ENCODE measurements at places on chromosomes 11 and 22.
A peak's percentile ranks its signal among the peaks of the same experiment; 100 is the strongest.

DNA sequence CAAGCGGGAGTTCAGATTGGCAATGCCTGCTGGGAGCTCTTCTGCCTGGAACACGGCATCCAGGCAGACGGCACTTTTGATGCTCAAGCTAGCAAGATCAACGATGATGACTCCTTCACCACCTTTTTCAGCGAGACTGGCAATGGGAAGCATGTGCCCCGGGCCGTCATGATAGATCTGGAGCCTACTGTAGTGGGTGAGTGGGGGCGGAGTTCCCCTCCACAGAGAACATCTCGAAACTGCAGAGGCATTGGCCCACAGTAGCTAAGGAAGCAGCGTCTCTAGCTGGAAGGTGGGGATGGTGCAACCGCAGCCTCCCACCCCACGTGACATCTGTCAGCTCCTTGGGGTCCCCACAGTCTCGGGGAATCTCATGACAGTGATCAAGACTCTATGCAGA lies 10.9 kb downstream of the TUBA8 start:
- no peak for DNase-seq

DNA sequence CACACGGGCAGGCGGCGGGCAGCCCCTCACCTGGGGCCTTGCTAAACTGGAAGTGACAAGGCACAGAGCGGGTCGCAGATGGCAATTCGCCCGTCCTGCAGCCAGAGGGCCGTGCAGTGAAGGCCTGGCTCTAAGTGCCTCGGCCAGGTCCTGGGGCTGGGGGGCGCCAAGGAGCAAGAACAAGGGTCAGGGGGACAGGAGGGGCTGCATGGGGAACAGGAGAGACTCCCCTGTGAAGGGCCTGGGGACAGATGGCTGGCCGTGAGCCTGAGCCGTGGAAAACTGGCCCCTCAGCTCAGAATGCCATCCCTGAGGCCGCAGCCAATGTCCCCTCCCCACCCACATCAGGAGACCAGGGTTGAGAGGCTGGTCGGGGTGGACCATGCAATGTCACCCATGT lies 60.0 kb downstream of the RTL6 start:
- DNase-seq: no peak

- DNase-seq: no peak
Measured at GRCh38 chr22:45226503-45227186, 14.0 kb downstream of the KIAA0930 start.

- no peak for DNase-seq
Measured at GRCh38 chr22:23077627-23078461, 7.5 kb downstream of the GNAZ start.

DNA sequence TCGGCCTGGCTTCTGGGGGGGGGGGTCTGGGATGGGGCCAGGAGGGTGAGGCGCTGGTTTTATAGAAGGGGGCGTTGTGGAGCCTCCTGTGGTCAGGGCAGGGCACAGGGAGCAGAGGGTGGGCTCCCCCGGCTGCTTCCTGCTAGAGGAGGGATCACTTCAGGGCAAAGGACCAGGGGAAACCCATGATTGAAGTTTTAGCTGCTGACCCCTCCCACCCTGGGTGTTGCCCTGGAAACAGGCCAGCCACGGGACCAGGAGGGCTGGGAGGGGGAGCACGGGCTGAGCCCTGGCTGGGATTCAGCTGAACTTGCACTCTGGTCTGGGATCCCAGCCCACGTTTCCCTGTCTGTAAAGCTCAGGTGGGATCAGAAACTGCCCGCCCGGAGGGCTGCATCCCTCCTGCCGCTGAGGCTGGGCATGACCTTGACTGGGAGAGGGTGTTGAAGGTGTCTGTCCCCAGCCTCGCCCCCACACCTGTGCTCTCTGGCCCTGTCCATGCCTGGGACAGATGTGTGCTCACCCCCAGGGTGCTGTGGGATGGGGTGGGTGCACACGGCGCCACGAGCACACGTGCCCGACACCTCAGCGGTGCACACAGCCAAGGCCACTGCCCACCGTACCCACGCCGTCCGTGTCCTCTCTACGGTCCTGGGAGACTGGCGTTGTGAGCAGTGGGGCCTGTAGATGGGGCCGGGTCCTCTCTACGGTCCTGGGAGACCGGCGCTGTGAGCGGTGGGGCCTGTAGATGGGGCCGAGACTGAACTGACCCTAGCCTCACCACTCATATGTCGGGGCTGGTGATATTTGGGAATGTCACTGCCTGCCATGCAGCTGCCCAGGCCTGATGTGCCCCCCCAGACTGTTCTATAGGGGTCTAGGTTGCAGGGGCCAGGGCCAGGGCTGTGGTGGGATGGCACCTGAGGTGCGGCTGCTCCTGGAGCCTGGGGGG lies 2.3 kb downstream of the TSPAN4 start:
- DNase-seq: no peak

- no peak for DNase-seq
Measured at GRCh38 chr11:19878520-19878919, 165.9 kb downstream of the NAV2 start.

DNA sequence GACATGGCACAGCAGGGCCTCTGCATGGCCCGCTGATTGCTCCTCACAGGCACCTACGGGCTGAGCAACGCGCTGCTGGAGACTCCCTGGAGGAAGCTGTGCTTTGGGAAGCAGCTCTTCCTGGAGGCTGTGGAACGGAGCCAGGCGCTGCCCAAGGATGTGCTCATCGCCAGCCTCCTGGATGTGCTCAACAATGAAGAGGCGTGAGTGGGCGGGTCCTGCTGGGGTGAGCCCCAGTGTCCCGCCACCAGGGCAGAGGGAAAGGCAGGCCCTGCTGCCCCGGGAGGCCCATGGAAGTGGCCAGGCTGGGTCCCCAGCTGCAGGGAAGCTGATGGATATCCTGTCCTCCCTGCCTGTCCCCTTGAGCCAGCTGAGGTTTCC lies 18.6 kb upstream of the DGCR8 start:
- no peak for DNase-seq

DNA sequence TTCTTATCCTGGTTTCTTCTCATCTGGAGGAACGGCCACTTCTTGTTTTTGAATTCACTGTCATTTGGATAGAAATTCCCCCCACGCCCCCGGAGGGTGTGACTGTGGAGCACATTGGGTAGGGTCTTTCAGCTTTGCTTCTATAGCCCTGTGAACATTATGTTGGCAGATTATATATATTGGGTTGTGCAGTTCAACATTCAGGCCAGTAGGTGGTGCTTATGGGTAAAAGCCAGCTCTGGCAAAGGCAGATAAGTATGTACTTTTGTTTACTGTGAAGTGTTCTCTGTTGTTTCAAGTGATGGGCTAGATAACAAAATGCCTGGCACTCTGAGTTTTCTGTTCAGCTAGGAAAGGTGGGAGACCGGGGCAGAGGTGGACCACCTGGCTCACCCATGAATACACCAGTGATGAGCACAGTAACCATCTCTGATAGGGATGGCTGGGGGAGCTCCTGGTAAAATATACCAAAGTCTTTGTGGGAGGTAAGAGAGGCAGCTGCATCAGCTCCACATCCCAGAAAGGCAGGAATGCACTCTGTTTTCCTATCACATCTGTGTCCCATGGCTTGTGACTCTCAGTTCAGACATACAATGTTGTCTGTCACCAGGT lies 1348.2 kb upstream of the RAG2 start:
- DNase-seq: peak; percentile 45

DNA sequence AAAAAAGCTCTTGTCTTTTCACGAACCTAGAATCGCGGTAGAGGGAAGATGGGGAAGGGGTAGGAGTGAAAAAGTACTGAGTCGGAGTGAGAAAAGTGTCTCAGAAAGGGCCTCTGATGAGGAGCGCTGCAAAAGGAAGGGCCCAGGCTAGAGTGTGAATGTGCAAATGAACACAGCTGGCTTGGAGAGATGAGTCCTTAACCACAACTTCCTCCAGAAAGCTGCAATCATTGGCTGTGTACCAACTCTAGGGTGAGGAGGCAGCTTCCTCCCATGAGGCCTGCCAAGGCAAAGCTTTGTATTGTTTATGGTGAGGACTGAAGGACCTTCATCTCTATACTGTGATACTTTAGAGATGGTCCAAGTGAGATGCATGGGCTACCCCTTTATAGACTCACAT lies 566.9 kb upstream of the ANO5 start:
- DNase-seq: no peak

Measured in iPS DF 6.9 (cell line).